SJSA1 (cell line): ENCODE measurements at places on chromosomes 2 and 18.
A peak's percentile ranks its signal among the peaks of the same experiment; 100 is the strongest.

DNA sequence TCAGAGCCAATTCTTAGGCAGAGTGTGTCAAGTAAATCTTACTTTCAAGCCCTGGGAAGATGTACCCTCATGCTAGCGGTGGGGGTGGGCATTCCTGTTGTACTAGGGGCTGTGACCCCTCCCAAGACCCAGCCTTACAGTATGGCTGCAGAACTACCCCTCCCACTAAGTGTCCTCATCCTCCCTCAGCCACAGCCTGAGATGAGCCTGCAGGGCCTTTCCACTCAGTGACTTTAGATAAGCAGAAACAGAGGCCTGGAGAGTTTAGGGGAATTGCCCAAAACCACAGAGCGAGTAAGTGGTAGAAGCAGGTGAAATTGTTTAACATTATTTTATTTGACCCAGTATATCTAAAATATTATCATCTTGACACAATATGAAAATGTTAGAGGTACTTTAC is 36.6 kb downstream of the TTC32 start:
- DNase-seq: no peak

GRCh38 chr2:43040084-43040854 is 186.1 kb downstream of the ZFP36L2 start:
- no peak for DNase-seq

GRCh38 chr2:84924173-84925106 is 19.0 kb downstream of the TMSB10 start:
- peak; percentile 76 for DNase-seq

- DNase-seq: no peak
Observed at GRCh38 chr2:134764164-134764563, 45.4 kb upstream of the TMEM163 start.

GRCh38 chr2:10847008-10847407 is 34.4 kb upstream of the PDIA6 start:
- no peak for DNase-seq

DNA sequence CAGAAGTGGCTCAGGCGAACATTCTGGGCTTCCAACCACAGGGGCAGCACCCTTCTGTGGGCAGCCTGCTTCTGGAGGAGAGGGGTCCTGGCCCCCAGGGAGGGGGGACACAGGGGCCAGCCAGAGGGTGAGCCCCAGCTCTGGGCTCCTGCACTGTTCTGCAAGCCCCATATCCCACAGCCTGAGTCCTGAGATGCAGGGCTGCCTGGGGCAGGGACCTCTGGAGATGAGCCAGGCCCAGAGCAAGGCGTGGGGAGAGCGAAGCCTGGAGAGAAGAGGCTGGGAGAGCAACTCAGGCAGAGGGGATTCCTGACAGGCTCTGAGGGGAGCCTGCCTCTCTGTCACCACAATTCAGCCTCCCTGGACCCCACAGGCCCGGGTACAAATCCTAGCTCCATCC is 13.5 kb upstream of the PRSS56 start:
- DNase-seq: no peak

- no peak for DNase-seq
Observed at GRCh38 chr2:171393487-171393886, 40.3 kb downstream of the METTL8 start.

DNA sequence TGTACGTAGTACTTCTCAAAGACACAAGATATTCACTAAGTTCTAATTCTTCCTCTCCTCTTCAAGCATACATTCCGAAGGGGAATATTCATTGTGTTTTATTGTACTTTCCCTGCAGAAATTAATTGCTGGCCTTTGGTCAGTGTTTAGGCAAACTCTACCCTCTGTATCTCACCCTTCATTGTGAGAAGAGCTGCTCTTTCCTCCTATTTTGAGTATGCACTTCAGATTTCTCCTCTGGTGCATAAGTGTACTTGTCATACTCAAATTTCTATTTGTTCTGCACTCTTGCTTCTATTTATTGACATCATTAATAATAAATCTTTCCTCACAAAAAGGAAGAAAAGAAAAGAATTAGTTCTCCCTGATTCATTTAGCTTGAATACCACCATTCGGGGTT is 485.4 kb upstream of the SLC8A1 start:
- DNase-seq: no peak

- DNase-seq: peak; percentile 45
Observed at GRCh38 chr2:102258386-102259074, 52.8 kb upstream of the IL1RL1 start.

GRCh38 chr18:56461151-56461550 is 177.2 kb downstream of the TXNL1 start:
- DNase-seq: no peak

GRCh38 chr2:3214806-3215404 is 162.7 kb downstream of the EIPR1 start:
- no peak for DNase-seq

DNA sequence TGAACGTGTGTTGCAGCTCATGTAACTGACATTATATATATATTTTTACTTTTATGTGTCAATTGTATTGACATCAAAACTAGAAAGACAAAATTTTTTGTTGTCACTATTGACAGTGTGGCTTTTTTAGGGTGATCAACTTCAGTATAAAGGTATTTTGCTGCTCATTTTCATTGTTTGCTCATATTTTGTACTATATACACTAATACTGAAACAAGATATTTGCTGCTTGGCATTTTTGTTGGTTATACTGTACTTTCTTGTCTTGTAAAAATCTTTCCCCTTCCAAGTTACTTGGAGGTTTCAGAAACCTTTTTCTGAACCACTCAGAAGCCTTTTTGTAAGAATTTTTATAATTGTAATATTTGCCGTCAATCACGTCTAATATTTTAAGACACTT is 16.5 kb downstream of the AFTPH start:
- DNase-seq: no peak

DNA sequence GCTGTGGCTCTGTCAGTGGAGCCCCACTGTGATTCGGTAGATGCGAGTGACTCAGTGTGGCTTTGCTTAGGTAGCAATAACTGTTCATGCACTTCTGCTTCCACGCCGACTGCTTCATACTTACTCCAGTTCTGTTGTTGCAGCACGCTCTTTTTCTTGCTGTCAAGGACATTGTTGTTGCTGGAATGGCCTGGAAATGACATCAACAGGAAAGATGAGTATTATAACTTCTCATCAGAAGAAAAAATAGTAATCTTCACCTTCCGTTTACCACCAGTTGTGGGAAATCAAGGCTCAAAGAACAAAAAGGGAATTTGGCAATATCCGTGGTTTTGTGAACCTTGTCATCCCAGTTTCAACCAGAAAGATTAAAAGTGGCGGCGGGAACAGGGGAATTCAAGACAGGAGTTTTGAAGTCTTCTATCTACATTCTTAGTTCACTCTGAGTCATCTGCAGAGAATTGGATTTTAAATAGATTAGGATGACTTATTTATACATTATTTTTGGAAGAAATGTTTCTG is 8.3 kb downstream of the TM4SF20 start:
- peak; percentile 64 for DNase-seq

- DNase-seq: no peak
Observed at GRCh38 chr2:196884368-196884767, 42.1 kb downstream of the PGAP1 start.

DNA sequence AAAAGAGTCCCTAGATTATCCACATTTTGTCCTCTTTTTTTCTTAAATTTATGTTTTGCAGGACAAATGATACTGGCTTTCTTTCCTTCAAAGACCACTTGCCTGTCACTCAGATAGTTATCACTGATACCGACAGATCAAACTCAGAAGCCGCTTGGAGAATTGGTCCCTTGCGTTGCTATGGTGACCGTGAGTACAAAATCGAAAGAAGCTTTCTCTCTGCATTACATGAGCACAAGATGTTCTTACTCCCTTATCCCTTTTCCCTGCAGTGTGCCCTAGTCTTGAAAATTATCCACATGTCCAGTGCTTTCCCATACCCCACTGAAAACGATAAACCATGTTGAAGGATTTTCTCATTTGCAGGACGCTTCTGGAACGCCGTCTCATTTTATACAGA is 738.5 kb downstream of the CNTNAP5 start:
- no peak for DNase-seq

- DNase-seq: no peak
Observed at GRCh38 chr2:206971805-206972204, 32.5 kb downstream of the CPO start.

GRCh38 chr2:127721311-127721977 is 20.1 kb downstream of the SFT2D3 start:
- DNase-seq: peak; percentile 64

DNA sequence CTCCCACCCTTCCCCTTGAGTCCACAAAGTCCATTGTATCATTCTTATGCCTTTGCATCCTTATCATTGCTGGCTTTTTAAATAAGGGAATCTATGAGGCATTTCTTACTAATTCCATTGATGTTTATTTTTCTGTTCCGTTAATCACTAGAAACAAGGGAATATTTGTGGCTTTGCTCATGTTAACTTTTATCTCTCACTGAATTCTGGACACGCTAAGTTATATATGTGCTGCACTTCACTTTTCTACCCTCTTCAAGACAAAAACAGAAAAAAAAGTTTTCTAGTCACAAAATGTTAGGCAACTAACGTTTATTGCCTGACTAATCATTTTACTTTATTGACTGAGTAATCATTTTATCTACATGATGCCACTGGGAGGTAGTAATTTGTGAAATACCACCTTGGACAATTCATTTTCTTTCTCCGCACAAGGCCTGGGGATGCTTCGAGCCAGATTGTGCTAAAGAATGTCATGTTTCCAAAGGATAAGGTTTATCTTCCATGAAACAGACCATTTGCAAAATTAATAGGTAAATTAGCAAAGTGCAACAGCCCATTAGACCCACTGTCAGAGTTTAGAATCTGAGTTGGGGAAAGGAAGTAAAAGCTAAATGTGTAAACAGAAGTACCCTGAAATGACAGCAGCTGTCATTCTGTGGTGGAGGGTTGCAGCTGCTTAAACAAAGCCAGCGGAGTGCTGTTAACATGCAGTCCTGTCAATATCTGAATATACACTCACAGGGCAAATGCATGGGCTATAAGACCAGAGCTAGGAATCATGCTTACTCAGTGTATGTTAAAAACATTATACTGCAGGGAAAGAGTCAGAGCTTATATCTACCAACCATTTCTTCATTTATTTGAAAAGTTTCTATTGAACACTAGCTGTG is 658.7 kb downstream of the CNTNAP5 start:
- DNase-seq: peak; percentile 1

- no peak for DNase-seq
Observed at GRCh38 chr2:54377901-54378493, 78.1 kb upstream of the SPTBN1 start.

DNA sequence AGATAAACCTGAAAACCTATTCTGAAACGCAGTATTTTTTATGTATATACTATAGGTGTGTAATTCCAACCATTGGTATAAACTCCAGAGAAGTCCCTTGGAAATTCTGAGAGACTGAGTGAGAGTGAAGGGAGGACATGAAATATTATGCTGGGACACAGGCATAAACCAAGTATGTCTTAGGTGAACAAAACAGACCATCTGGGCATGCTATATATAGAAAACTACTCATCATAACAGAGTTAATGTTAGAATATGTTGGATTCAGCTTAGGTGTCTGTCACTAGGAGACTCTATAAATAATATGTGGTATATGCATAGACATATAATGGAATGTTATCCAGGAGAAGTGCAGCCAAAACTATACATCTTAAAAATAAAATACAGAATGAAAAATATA is 282.6 kb downstream of the LRP1B start:
- no peak for DNase-seq

- no peak for DNase-seq
Observed at GRCh38 chr2:45826460-45826859, 175.0 kb downstream of the PRKCE start.

DNA sequence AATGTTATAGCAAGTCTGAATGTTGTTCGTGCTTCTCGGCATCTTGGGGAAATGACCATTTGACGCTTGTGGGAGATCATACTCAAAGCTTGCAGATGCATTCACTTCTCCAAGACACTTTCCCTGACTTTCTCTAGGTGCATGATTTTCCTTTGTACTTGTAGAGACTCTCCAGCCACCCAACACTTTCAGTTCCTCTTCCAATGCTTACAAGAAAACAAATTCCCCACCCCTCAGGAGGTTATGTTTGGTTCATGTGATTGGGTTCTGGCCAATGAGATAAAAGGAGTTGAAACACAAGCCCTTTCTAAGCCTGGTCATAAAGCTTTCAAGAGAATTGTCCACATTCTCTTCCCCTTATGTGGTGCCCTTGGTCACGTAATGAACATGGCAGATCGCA is 156.3 kb downstream of the EPHA4 start:
- DNase-seq: no peak

DNA sequence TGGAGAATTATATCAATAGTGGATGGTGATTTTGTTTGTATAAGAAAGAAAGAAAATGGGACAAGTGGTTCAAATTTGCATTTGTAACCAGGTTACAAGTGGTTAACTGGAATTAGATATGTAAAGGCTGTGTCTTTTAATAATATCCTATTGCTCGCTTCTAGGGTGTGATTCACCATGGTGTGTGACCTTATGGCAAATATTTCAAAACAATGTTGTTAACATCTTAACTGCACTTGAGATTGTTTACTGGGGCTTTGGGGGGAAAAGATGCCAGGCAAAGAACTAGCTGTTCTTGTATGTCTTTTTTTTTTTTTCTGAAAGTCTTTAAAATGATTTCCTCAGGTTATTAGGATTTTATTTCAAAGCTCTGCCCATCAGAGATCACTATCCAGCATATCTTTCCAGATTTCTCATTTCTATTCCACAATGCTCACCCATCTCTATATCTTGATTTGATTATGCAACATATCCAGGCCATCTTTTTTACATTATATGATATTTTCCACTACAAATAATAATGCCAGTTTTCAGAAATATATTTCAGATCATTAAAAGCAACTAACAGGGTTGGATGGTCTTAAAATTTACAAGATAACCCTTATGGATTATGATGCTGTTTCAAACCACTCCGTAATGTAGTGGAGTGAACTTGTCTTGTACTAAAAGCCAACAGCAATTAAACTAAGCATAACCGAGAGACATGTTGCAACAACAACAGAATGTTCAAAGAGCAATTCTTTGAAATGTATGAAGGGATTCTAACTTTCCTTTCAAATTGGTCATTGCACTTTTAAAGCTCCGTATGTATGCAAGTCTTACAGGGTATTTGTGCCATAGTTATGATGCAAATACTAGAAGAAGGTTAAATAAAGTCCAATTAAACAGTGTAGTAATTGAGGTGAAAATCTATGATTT is 341.5 kb upstream of the ETAA1 start:
- DNase-seq: no peak

DNA sequence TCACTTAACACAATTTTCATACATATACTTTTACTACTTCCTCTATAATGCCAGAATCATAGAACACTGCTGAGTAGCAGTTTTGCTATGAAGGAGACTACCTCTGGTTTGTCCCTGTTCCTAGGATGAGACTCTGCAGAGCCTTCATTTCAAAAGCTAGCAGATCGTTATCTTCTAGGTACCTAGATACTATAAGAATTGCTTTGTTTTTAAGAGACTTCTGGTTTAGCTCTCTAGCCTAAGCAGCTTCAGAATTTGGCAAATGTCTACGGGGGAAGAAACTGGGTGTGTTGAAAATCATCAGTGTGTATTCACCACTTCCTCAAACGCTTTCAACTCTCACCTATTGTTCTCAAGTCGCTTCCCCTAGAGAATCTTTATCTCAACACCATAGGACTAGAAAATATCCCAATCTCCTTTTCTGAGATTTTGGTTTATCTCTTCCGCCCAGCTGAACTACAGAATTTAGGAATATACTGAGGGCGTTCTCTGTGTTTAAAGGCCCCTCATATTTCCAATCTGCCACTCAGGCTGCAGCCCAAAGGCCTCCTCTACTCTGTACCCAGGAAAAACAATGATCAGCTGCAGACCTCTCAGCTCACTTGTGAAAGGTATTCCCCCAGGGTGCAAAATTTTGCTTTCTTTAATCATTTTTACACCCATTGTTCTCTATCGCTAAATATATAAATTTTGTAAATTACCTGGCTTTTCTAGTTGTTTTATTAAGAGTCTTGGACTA is 28.7 kb downstream of the SMAD2 start:
- DNase-seq: no peak

GRCh38 chr18:35736696-35737095 is 155.2 kb downstream of the GALNT1 start:
- no peak for DNase-seq
